ENCODE measurements at places on chromosomes 16 and 17.

DNA sequence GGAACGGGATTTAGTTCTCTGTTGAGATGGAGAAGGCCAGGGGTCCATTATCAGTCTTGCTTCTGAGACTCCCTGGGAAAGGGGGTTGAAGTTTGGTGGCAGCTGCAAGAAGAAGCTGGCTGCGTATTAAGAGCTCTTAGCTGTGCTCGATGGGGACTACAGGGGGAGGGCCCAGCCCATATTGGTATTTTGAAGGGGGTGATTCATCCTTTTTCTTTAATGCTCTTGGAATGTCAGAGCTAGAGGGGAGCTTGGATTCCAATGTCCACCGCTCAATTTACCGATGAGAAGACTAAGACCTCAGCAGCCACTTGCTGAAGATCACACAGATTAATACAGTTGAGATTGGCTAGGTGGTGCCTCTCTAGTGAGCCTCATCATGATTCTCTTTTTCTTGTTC is 5.0 kb downstream of the NOG start:
- no peak for DNase-seq

DNA sequence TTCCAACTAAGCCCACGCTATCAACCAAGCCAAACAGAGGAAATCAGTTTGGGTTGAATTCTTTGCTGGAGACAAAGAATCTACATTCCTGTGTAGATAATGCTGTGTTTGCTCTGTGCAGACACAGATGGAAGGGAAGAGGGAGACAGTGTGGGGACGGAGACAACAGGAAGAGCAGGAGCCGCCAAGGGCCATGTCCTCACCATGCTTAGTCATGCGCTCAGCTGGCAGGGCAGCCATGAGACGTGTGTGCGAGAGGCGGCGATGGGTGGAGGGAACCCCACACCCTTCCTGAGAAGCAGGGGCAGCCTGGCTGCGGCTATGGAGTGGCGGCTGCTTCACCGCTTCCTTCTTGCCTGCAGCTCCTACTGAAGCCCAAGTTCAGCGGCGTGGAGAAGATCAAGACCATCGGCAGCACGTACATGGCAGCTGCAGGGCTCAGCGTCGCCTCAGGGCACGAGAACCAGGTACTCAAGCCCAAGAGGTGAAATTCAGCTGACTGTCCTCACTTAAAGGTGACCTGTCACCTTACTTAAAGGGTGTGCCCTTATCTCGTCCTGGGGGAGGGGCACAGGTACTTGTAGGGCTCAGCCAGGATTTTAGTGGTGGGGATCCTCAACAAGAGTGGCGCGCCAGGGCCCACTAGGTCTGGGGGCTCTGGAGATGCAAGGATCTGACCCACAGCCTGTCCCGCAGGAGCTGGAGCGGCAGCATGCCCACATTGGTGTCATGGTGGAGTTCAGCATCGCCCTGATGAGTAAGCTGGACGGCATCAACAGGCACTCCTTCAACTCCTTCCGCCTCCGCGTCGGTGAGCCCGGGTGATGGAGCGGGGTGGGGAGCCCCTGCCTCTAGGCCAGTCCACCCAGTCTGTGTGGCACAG is 47.5 kb downstream of the ADCY7 start:
- DNase-seq: peak; percentile 10

GRCh38 chr16:87616556-87616955 is 14.2 kb downstream of the JPH3 start:
- DNase-seq: no peak

GRCh38 chr16:3872216-3872895 is 8.2 kb downstream of the CREBBP start:
- no peak for DNase-seq

All from stimulated activated CD8-positive, alpha-beta memory T cell treated with anti-CD3 and anti-CD28 coated beads, Interleukin-7, amount 100 ng/mL, for 1 hour (primary cell).